ENCODE measurements at places on chromosomes 7 and 10.

- DNase-seq = no peak
Measured at GRCh38 chr10:76736815-76737618, 900.6 kb downstream of the KCNMA1 start.

GRCh38 chr7:77388055-77388641, 28.0 kb downstream of the GSAP start:
- no peak for DNase-seq

- DNase-seq = no peak
Measured at GRCh38 chr7:51139796-51140195, 176.8 kb downstream of the COBL start.

- DNase-seq = no peak
Measured at GRCh38 chr7:67644151-67644550, 647.5 kb downstream of the TYW1 start.

DNA sequence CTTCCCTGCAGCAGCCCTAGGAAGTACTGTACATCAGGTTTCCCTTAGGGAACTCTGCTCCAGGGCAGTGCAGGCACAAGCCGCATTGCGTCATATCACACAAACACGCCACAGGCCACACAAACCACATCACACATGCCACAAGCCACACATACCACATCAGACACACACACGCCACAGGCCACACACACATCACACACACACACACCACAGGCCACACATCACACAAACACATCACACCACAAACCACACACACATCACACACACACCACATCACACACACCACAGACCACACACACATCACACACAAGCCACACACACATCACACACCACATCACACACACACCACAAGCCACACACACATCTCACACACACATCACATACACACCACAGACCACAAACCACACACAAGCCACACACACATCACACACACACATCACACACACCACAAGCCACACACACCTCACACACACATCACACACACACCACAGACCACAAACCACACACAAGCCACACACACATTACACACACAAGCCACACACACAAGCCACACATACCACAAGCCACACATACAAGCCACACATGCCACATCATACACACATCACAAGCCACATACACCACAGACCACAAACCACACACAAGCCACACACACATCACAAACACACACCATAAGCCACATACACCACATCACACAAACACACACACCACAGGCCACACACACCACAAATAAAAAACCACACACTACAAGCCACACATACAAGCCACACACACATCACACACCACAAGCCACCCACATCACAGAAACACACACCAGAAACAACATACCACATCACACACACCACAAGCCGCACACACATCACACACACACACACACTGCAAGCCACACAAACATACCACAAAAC, 53.4 kb downstream of the TMEM209 start:
- DNase-seq = no peak

- DNase-seq = no peak
Measured at GRCh38 chr7:19442016-19442785, 266.6 kb downstream of the POLR1F start.

GRCh38 chr10:122138831-122139625, 132.1 kb upstream of the BTBD16 start:
- no peak for DNase-seq

DNA sequence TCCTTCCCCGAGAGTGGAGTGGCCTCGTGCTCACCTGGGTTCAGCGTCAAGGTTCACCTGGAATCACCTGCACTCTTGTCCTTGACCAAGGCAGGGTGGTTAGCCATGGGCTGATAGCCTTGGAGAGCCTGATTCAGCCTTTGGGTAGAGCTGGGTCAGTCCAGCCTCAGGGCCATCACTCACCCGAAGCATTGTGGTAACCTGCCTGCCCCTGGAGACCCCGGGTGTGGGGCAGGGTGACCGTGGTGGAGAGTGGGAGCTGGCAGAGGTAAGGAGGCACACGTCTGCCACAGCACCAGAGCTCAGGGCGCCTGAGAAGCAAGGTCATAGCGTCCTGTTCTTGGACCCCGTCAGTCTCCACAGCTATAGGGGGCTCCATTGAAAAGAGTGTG, 27.8 kb upstream of the WDFY4 start:
- no peak for DNase-seq

- no peak for DNase-seq
Measured at GRCh38 chr7:30309842-30310435, 25.5 kb downstream of the ZNRF2 start.

DNA sequence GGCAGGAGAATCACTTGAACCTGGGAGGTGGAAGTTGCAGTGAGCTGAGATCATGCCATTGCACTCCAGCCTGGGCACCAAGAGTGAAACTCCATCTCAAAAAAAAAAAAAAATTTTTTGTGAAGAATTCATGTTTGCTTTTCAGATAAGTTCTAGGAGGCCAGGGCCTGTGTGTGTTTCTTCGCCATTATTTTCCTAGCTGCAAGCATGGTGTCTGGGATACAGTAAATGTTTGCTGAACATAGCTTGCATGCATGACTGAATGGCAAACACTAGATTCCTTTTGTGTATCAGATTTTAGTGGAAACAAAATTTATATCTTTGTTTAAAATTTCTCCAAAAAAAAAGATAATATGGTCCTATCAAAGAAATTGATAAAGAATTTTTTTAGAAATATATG, 9.7 kb upstream of the MACC1 start:
- DNase-seq = no peak

- no peak for DNase-seq
Measured at GRCh38 chr10:56823849-56824248, 462.8 kb upstream of the ZWINT start.

GRCh38 chr10:131911451-131911850, 10.6 kb downstream of the PPP2R2D start:
- no peak for DNase-seq

DNA sequence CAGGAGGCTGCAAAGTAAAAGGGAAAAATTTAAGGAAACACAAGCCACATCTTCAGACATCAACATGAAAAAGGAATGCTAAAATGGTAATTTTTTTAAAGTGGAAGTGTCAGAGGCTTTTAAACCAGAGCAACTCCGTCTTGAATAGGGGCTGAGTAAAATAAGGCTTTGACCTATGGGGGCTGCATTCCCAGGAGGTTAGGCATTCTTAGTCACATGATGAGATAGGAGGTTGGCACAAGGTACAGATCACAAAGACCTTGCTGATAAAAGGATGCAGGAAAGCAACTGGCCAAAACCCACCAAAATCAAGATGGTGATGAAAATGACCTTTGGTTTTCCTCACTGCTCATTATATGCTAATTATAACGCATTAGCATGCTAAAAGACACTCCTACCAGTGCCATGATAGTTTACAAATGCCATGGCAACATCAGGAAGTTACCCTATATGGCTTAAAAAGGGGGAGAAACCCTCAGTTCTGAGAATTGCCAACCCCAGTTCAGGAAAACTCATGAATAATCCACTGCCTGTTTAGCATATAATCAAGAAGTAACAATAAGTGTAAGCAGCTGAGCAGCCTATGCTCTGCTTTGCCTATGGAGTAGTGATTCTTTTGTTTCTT, 128.3 kb downstream of the SKAP2 start:
- no peak for DNase-seq

DNA sequence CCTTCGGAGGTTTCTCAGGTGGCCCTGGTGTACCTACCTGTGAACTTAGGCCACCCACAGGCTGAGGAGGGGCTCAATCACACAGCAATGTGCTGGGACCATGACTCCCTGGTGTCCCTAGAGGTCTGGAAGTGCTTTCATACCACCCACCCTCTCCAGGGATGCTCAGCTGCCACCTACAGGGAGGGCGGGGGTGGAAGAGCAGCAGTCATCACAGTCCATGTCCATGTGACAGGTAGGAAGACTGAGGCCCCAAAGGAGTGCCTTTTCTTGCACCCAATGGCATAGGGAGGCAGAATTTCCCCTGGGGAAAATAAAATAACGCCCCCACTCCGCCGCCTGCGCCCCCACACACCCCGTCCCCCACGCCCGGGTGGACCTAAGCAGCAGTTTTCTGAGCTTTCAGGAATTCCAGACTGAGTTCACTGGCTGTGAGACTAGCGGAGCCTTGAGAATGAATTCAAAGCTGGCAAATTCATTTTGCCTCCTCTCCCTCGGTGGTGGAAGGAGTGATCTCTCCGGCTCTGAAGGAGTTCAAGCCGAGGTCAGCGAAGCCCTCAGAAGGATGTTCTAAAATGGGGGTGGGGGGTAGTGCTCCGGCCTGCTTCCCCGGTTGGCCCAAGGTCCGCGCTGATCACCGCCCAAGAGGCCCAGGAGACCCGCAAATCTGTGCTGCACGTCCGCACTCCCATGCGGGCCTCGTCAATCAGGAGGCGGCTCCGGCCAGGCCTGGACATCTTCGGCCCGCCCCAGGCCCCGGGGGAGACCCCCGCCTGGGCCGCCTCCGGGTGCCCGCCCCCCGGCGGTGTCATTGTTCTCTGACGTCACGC, 2.1 kb upstream of the ZMIZ1 start:
- DNase-seq = no peak

GRCh38 chr7:116661865-116662264, 10.1 kb upstream of the MET start:
- no peak for DNase-seq

Measured in stimulated activated CD4-positive, alpha-beta T cell treated with anti-CD3 and anti-CD28 coated beads, Interleukin-1b, Interleukin-23, amount 100 ng/mL, for 24 hours (primary cell).